Stomach (tissue), 19 donors: ENCODE measurements at places on chromosomes 4 and X. TPM values are rescaled to one million over a fixed set of nuclear protein-coding genes. Genes with fewer than 3 reads are reported as not detected.

S100P gene
- total RNA-seq: 122 TPM

GRCh38 chr4:103498161-103499070 lies 221.4 kb downstream of the TACR3 start:
- no peak overlapping the region for H3K4me3 ChIP-seq
- H3K36me3 ChIP-seq: no peaks in the 10 kb centered on the region
- no peaks in the 10 kb centered on the region for H3K4me1 ChIP-seq
- H3K27ac ChIP-seq: no peak overlapping the region
- no peaks in the 10 kb centered on the region for H3K27me3 ChIP-seq
- no peak for DNase-seq

DNA sequence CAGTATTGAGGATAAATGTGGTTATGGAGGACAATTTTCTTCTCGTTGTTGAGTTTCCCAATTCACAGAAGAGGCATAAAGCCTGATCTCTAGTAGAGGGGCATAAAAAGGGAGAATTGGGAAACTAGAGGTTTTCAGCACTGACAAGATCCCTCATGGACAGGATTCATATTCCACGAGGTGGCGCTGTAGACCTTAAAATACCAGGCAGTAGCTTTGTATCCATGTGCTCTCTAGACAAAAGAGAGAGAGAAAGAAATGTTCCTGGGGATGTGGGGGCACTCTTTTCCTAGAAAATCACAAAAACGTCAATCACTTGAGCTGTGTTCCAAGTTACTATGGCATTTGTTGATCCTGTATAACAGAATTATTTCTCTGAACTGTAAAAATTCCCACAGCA lies 128.3 kb downstream of the MAGEE1 start:
- DNase-seq: no peak
- no peaks in the 10 kb centered on the region for H3K36me3 ChIP-seq
- H3K27me3 ChIP-seq: no peaks in the 10 kb centered on the region
- H3K4me1 ChIP-seq: no peaks in the 10 kb centered on the region

MSANTD1 gene
- 5.8 TPM for total RNA-seq

ODAPH gene
- not detected for total RNA-seq
